Activated CD8-positive, alpha-beta memory T cell treated with anti-CD3 and anti-CD28 coated beads, Interleukin-2, amount 50 U/mL, for 48 hours (primary cell): ENCODE measurements at places on chromosomes 6 and 20.

GRCh38 chr6:100103931-100104330 lies 109.9 kb upstream of the MCHR2 start:
- no peak for DNase-seq

DNA sequence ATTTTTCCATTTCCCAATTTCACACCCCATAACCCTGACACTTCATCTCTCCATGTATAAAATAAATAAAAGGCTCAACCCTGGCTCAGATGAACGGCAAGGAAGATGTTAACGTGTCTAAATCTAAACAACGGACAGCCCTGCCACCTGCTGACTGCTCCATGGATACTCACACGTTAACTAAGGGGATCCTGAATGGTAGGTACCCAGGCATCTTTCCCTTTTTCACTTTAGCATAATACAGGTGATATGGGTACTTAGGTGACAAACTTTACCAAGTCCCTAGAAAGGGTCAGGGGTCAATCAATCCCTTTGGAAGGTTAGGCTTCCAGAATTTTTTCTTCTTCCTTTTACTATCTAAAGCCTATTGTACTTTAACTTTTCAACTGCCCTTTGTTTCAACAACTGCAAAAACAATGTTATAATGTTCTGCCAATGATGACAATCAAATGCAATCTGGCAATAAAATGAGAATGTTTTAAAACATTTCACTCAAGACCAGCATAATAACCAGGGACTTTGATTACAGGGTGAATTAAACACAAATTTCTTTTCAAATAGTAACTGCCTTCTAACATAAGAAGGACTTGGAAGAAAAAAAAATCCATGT lies 52.4 kb upstream of the IPCEF1 start:
- no peak for DNase-seq

DNA sequence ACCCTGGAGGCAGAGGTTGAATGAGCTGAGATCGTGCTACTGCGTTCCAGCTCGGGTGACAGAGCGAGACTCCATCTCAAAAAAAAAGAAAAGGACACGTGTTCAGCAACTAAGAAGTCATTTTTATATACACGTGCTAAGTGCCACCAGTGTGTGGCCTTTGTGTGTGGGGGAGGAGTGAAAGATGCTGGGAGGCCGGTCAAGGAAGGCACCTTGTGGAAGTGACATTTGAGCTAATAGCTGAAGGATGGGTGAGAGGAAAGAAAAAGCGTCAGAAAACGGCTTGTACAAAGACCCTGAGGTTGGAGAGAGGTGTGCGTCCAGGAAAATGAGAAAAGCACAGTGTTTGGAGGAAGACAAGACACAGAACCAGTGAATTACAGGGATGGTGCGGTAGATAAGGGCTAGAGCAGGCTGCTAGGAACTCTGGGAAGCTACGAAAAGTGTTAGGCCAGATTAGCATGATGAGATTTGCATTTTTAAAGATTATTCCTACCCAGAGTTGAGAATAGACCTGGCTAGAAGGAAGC lies 11.6 kb downstream of the RREB1 start:
- DNase-seq = no peak

DNA sequence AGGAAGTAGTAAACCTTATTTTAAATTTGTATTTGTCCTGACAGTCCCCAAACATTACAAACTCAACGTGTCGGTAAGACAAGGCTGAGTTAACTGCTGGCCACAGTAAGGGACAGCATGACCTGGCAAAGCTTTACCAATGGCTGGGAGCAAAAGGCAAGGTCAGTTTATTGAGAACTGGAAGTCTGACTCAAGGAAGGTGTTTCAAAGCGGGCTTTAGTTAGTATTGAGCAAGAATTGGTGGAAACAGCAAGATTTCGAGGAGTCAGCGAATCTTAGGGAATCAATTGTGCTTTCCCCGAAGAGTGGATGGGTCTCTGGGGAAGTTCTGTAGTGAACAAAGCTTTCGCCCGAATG lies 885 bp upstream of the GZF1 start:
- no peak for DNase-seq

GRCh38 chr20:18331694-18332093 lies 43.4 kb downstream of the ZNF133 start:
- DNase-seq = no peak

- no peak for DNase-seq
These were observed 157.9 kb downstream of the INSM1 start for GRCh38 chr20:20525756-20526155.

DNA sequence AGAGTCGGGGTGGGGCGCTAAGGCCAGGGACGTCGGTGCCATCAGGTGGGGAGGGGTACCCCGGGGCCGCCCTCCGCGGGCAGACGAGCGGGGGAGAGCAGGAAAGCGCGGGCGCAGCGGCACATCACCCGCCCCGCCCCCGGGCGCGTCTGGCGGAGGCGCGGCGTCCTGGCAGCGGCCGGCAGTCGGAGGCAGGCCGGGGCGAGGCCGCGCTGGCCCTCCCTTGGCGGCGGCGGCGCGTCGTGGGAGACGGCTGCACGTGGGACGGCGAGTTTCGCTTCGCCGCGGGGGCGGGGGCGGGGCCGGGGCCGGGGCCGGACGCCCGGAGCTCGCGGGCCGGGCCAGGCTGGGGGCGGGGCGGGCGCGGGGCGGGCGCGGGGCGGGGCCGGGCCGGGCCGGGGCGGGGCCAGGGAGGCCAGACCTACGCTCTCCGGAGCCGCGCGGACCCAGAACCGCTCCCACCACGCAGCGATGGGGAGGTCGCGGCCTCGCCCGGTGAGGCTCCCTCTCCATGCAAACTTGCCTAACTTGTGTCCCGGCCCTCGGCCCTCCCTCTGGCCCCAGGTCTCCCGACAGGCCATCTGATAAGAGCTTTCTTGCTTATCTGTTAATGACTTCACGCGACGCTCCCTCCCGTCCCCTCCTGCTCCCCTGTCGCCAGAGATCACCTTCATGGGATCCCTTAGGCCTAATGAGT lies 12.5 kb downstream of the ITPR3 start:
- peak; percentile 73 for DNase-seq

DNA sequence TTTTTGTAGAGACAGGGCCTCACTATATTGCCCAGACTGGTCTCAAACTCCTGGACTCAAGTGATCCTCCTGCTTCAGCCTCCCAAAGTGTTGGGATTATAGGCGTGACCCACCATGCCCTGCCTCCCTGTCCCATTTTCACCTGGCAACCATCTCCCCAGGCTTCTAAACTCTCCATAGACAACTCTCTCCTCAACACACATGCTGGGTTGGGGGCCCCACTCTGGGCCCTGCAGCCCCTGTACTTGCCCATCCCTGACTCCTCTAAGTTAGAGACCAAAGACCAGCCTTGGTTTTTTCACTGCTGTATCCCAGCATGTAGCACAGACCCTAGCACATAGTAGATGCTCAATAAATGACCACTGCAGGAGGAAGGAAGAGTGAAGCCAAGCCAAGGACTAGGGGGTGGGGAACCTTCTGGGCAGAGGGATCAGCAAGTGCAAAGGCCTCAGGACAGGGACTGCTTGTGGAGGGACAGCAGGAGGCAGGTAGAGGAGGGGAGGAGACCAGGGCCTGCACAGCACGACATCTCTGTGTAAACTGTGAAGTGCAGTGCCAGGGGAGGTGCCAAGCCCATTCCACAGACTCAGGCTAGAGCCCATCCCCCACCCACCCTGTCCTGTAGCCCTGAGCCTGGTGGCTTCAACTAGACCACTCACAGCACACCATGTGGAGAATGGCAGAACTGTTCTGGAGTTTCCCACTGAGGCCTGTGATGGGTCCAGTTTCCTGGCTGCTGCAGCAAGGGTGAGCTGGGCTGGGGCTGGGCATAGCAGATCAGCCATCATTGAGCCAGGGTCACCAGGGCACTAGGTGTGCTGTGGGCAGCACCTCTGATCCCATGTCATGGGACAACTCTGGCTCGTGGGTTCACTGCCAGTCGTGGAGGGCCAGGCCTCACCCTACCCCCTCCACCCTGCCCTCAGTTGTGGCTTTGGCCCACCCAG lies 3.4 kb upstream of the SRC start:
- no peak for DNase-seq
